ENCODE measurements at places on chromosomes 7 and 10. TPM values are rescaled to one million over a fixed set of nuclear protein-coding genes. Genes with fewer than 3 reads are reported as not detected.

AGR2 gene
- total RNA-seq: not detected

UROS gene
- 35.9 TPM for total RNA-seq

DNA sequence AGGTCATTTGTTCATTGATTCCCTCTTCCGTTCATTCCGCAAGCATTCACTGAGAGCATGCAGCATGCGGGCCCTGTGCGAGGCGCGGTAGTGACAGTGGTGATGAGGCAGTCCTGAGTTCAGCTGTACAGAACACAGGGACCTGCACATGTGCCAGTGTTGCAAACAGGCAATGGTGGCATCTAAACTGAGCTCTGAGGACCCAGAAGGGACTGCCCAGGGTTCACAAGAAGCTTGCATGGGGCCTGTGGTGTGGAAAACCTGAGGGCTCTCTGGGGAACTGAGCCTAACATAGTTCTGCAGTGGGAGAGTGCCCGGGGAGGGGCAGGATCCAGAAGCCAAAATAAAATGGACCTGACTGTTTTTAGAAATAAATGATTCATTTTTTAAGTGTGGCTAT lies 13.2 kb downstream of the ZNF488 start:
- H3K4me1 ChIP-seq: peaks cover 10% of the 10 kb centered on the region
- no peak overlapping the region for H3K4me3 ChIP-seq
- H3K27ac ChIP-seq: no peak overlapping the region
- DNase-seq: peak; percentile 12
- no peaks in the 10 kb centered on the region for H3K36me3 ChIP-seq

DNA sequence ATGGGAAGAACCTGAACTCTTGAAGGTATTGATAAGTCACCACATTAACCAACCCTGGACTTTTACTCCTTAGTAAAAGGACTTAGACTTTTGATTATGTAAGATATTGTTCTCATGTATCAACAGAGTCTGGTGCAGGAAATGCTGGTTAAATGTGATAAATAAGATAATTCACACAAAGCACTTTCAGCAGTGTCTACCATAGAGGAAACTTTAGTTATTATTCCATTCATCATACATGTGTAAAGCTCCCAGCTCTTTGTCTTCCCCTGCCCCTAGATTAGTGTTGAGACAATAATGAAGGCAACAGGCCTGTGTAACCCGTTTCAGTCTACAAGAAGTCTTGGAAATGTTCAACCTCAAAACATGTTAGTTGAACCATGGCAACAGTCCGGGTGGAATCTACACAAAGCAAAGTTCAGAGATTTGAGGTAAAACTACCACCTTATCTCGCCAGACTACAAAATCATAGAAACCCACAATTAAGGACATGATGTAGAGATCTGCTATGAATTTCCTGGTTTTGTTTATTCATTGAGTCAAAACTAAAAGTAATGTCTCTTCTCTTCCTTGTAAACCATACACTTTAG lies 109.9 kb upstream of the ADO start:
- H3K4me1 ChIP-seq: peaks cover 24% of the 10 kb centered on the region
- H3K36me3 ChIP-seq: peaks cover 7% of the 10 kb centered on the region
- no peak overlapping the region for H3K27ac ChIP-seq
- H3K27me3 ChIP-seq: no peaks in the 10 kb centered on the region
- DNase-seq: no peak

TMUB1 gene
- 80.3 TPM for total RNA-seq

IL6 gene
- total RNA-seq: 0.40 TPM
